ENCODE measurements at places on chromosomes 7 and 10.

- DNase-seq: no peak
Observed at GRCh38 chr7:140275069-140275965, 98.5 kb upstream of the KDM7A start.

GRCh38 chr10:44673245-44673983 lies 237.7 kb upstream of the TMEM72 start:
- no peak for DNase-seq

GRCh38 chr7:96887426-96887825 lies 117.9 kb upstream of the DLX6 start:
- no peak for DNase-seq

GRCh38 chr10:130326954-130327353 lies 190.8 kb downstream of the GLRX3 start:
- no peak for DNase-seq

DNA sequence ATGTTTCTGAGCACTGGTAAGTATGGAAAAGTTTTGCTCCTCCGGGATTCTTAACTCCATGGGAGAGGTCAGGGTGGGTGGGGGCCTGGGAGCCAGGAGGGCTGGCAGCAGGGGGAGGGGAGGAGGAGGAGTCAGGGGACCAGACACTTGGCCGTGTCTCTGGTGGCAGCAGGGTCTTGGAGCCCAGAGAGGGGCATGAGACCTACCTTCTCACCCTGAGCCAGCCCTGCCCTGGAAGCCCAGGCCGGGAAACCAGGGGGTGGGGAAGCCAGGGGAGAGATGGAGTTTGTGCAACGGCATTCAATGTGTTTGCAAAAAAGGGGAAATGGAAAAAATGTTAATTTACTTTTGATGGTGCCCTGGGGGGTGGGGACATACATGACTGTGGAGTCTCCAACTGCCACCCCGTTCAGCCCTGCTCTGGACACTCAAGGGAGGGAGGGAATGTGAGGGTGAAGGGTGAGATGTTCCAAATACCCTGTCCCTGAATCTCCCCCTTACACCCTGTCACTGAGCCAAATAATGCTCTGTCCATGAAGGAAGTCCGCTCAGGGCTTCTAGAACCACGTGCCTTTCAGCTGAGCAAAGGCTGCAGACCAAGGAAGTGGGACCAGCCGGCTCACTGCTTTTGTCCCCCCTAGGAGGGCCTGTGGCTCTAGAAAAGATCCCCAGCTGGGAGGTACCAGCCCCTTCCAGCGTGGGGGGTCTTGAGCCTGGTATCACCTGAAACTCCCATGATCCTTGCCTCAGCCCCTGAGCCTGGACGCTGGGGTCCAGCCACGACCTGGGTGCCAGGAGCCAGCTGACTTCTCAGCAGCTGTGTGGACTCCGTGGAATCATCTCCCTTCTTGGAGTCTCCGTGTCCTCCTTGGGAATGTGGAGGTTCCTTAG lies 48.3 kb downstream of the TMEM270 start:
- no peak for DNase-seq

DNA sequence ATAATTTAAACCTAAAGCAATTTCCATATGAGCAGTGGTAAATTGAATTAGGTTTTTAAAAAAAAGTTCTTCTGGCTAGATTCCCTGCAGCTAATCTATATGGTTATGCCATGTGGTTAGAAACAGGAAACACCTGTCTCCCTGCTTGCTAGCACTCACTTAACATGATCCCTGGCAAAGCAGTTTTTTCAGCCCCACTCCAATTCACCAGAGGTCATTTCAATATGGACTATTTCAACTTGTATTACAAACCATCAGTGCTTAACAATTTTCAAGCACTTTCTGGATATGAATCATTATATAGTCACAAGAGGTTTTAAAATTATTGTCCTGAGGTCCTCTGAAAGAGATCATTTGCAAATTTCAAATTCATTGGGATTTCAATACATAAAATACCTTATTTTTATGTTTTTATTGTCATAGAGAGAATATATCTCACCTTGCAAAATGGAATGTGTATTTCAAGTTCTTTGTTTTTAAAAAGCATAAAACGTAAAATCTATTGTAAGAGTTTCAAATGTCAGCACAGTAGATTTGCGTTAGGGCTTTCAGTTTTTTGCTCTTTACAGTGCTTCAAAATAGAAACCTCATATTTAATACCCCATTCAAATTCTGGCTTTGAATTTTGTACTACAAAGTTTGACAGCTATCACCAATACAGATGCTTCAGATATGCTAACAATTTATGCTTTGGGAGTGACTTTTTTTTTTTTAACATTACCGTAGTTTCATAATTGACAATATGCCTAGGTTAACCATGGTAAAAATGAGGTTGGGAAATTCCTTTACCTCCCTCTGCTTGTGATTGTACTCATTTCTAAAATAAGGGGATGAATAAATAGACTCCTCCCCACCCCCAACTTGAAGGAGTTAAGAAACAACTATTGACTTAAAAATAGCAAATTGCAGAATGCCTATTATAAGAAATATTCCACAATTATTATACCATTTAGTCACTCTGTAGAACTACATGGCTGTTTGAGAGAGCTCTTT lies 117.5 kb upstream of the HGF start:
- DNase-seq: no peak

GRCh38 chr10:28291881-28292297 lies 11.0 kb downstream of the MPP7 start:
- no peak for DNase-seq

DNA sequence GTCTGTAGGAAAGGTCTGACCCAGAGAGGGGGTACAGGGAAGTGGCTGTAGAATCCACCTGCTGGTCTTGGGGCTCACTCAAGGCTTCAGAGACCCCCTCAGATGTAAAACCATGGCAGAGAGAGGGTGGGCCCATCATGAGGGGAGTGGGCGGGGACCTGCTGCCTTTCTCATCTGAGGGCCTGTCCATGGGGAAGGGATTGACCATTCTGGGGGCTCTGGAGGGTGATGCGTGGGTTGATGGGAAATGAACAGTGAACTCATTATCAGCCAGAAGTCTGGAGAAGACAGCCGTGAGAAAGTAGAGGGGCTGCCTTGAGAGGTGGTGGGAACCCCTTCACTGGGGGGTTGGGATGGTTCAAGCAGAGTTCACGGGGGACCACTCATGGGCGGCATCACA lies 66.8 kb downstream of the MINDY4 start:
- DNase-seq: no peak

DNA sequence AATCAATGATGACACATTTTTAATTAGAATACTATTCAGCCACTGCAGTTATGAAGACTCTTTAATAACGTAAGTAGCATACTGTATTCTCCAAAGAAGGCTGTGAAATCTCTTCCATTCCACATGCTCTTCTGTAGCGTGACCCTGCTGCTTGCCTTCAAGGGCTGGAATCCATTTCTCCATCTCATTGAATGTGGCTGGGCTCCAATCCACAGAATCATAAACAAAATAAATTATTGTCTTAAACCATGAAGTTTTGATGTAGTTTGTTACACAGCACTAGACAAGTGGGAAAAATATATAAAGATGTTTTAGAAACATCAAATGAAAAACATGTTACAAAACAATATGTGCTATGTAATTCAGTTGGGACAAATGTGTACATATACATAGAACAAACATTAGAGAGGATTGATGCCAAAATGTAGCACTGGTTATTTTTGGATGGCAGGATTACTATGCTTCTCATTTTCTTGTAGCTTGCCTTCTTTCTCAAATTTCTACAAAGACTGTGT lies 410.8 kb upstream of the PODXL start:
- DNase-seq: no peak

GRCh38 chr7:140673774-140674155 lies 1.0 kb downstream of the ADCK2 start:
- no peak for DNase-seq

GRCh38 chr7:41921453-41921981 lies 218.6 kb upstream of the INHBA start:
- DNase-seq: no peak

- DNase-seq: no peak
Observed at GRCh38 chr10:110415809-110416208, 81.9 kb upstream of the DUSP5 start.

- DNase-seq: no peak
Observed at GRCh38 chr10:62076891-62077290, 175.4 kb downstream of the ARID5B start.

- DNase-seq: no peak
Observed at GRCh38 chr7:528451-528850, 8.8 kb upstream of the PDGFA start.

DNA sequence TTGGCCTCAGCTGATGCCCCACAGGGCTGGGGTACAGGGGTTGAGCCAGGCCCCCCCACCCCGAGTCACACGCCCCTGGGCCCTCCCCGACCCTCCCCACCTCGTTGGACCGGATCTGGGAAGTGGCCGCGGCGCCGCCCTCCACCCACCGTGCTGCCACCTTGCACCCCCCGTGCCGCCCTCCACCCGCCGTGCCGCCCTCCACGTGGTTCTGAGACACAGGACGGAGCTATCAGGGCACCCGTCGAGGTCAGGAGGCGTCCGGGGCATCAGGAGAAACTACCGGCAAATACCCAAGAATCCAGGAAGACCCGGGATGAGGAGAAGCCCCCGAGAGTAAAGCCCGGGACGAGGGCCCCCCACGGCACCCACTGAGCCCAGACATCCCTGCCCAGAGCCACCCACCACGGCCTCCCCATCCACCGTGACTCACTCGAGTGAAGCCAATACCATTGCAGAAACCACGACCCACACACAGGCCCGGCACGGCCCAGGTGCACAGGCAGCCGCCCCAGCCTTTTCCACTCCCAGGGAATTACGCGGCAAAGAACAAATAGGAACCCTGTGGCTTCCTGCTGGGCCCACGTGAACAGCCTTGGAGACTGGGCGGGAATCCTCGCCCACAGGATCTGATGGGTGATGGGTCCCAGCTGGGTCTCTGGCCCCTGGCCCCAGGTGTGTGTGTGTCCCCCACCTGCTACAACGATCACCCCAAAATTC lies 34.0 kb downstream of the ADAP1 start:
- DNase-seq: no peak

DNA sequence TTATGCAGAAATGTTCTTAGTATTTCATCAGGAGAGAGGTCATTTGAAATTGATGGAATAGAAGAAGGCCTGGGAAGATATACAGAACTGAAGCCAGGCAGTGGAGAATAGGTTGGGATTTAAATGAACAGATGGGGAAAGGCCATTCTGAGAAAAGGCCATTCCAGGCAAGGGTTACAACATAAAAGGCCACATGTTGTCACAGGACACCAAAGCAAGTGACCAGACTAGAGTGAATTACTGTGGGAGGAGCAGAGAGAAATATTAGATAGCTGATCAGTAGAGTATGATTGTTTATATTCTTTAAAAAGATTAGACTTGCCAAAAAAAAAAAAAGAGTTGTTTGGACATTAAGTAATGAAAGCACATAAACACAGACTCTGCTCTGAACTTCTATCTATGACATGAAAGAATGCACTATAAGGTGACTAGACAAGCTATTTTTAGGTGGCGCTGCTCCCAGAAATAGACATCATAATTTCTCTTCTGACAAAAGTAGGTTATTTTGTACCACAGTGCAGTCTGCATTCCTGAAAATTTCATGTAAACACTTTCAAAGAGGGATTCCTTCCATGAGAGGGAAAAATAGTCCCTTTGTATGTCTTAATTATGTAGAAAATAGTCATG lies 55.2 kb upstream of the DKK1 start:
- no peak for DNase-seq

DNA sequence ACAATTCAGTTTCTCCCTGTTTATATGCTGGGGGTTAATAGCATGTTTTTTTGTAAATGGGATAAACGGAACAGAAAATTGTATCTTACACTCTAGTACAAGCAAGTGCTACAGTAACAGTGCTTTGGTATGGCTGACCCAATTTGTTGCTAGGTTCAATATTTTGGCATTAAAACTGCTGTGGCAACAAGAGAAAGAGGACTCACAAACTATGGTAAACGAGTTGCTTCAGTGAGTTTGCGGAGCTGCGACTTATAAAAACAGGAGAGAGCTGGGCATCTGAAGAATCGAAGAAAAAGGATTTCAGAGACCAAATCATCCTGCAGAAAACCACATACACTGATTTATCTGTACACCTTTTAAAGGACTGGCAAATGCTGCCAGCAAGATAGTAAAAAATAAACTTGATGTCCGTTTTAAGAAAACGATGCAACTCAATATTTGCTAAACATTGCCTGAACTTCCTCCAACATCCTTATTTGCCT lies 2.2 kb downstream of the GLUD1 start:
- no peak for DNase-seq

GRCh38 chr10:130769146-130770017 lies 542.1 kb downstream of the TCERG1L start:
- no peak for DNase-seq

- no peak for DNase-seq
Observed at GRCh38 chr10:119511828-119512515, 30.5 kb downstream of the RGS10 start.

- no peak for DNase-seq
Observed at GRCh38 chr7:77561352-77561751, 24.3 kb downstream of the PTPN12 start.

GRCh38 chr7:137196648-137197047 lies 146.9 kb downstream of the PTN start:
- no peak for DNase-seq

GRCh38 chr10:122168598-122169394 lies 102.3 kb upstream of the BTBD16 start:
- no peak for DNase-seq
